ENCODE measurements at places on chromosomes 2 and 18.

- DNase-seq, result no peak
These were observed 129.7 kb upstream of the TNP1 start for GRCh38 chr2:216989340-216990129.

GRCh38 chr2:70923378-70924015 lies 12.2 kb upstream of the ATP6V1B1 start:
- no peak for DNase-seq

GRCh38 chr2:16326711-16327300 lies 338.8 kb downstream of the CYRIA start:
- no peak for DNase-seq

- no peak for DNase-seq
These were observed 34.4 kb upstream of the DARS1 start for GRCh38 chr2:136019825-136020224.

GRCh38 chr18:13660510-13660909 lies 65.8 kb downstream of the FAM210A start:
- DNase-seq, result no peak

- no peak for DNase-seq
These were observed 25.9 kb upstream of the RAPGEF4 start for GRCh38 chr2:172709566-172710291.

DNA sequence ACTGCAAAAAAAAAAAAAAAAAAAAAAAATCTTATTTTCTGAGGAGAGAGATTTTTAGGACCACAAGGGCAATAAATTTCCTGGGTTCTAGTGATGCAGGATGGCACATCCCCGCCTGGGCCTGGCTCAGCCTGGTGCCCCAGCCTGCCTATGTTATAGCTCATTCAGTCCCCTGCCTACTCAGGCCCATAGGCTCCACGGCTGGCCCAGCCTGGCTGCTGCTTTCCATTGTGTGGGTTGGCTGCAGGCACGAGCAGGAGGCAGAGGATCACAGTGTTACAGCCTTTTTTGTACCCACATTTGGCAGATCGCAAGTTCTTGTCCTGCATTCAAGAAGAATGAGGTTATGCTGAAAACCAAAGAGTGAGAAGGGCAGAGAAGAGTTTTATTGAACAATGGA lies 2.8 kb upstream of the SULT6B1 start:
- no peak for DNase-seq

DNA sequence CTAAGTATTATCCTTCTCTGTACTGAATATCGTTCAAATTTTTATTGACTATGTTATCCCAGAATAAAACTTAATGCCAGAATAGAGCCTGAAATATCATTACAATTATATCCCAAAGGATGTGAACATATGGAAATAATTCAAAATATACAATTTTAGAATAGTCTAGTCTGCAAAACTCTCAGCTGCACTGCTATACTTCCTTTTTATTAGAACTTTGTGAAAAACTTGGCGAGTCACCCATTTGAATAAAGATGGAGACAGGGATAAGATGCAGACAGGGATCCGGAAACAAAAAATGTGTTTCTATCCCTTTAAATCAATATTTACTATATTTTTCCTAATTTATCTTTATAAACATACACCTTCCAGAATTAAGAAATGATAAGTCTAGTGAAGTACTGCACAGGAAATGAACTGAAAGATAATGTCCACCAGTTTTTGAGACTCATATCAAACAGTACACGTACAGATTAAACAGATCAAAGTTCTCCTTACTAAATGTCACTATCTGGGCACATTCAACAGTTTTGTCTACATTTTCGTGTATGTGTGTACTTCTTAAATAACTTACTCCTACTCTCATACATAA lies 107.8 kb downstream of the MEP1B start:
- DNase-seq, result no peak

GRCh38 chr2:140701726-140702125 lies 1429.1 kb downstream of the LRP1B start:
- no peak for DNase-seq

- DNase-seq, result no peak
These were observed 8.9 kb upstream of the LRRFIP1 start for GRCh38 chr2:237618449-237618848.

DNA sequence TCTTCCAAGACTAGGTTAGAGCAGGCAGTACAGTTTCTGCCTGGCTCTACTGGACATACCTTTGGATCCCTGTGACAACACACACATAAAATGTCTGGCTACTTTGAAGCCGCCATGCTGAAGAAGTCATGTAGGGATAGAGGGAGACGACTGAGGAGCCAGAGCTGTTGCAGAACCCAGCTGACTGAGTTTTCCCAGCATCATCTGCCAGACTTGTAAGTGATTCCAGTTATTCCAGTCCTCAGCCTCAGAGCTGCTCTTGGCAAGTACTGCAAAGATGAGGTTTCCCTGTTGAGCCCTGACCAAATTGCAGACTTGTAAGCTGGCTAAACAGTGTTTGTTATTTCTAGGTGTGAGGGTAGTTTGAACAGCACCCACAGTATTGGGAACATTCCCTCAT lies 31.5 kb upstream of the TSPYL6 start:
- DNase-seq, result no peak

DNA sequence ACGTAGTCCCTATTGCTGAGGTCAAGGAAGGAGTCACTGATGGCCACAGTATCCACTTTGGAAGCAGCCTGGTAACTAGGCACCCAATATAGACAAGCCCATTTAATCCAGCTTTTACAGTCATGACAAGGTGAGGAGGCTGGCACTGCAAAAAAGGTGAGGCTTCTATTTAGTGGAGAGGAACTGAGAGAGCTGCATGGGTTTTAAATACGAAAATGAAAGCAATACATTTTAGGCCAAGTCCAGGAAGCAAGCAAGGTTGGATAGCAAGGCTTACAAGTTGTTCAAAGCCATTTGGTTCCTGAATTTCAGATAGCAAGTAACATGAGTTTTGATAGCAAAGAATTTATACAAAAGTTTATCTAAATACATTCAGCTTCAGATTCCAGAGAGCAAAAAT lies 80.4 kb downstream of the SGPP2 start:
- DNase-seq, result no peak

- DNase-seq, result no peak
These were observed 27.5 kb upstream of the C18orf32 start for GRCh38 chr18:49514577-49514976.

GRCh38 chr2:65294701-65295100 lies 67.1 kb downstream of the ACTR2 start:
- no peak for DNase-seq

DNA sequence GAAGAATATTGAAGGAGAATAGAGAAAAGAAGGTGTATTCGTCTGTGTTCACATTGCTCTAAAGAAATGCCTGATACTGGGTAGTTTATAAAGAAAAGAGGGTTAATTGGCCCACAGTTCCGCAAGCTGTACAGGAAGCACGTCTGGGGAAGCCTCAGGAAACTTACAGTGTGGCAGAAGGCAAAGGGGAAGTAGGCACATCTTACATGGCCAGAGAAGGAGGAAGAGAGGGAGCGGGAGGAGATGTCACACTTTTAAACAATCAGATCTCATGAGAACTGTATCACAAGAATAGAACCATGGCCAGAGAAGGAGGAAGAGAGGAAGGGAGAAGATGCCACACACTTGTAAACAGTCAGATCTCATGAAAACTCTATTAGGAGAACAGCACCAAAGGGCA lies 159.6 kb upstream of the TPO start:
- DNase-seq, result no peak

- DNase-seq, result no peak
These were observed 295.9 kb upstream of the EPAS1 start for GRCh38 chr2:46001290-46001689.

DNA sequence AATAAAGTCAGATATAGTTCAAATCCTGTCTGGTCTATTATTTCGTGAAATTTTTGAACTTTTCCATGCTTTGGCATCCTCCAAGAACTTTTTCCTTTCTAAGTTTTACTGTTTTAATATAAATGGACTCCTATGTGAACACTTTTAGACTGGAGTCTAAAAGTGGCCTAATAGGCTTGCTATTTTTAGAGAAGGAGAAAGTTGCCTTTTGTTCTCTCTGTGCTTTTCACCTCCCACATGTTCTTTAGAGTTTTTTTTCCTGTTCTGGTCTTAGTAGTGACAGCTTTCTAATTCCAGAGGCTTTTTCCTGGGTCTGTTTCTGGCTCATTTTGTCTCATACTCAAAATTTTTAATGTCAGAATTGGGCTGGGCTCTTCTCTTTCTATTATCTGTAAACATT lies 72.2 kb downstream of the ADAM23 start:
- no peak for DNase-seq

GRCh38 chr2:172241222-172241621 lies 138.5 kb upstream of the DLX2 start:
- DNase-seq, result no peak

GRCh38 chr18:74429096-74429495 lies 28.0 kb downstream of the DIPK1C start:
- DNase-seq, result no peak

DNA sequence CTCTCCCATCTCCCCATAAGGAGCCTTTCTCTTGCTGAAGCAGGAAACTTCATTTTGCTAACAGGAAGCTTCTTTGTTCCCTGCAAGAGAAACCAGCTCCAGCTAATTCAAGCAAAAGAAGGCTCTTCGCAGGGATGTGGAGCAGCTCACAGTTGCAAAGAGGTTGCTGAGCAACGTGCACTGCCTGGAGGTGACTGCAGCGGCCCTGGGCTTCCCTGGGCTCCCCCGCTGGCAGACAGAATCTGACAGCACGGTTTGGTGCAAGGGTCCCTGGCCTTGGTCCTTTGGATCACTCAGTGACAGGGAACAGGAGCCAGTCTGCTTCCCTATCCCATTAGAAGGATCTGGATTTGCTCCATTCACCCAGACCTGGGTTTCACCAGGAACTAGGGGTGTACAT lies 25.8 kb downstream of the GPR55 start:
- no peak for DNase-seq

GRCh38 chr2:109009920-109010610 lies 21.0 kb upstream of the EDAR start:
- no peak for DNase-seq

- no peak for DNase-seq
These were observed 4.8 kb downstream of the ITGA4 start for GRCh38 chr2:181462033-181462432.

- no peak for DNase-seq
These were observed 501.5 kb downstream of the NR4A2 start for GRCh38 chr2:155830817-155831579.

GRCh38 chr18:55981712-55982475 lies 393.9 kb upstream of the TCF4 start:
- DNase-seq, result no peak

DNA sequence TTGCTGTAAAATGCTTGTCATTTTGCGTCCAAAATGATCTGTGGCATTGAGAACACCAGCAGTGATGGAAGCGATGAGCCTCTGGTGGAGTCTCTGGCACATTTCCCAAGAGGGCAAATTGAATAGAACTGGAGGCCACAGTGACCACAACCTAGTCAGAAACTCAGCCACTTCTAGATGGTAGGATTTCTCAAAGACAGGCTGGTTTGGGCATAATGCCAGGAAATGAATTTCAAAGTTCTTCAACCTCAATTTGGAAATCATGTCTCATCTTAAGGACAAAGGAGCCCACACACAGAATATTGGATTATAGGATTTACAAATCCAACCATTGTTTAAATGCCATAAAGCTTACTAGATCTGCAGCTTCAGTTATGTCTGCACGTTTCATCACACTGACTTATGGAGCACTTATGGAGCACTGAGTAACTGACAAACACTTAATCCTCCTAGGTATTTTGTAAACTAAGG lies 132.1 kb downstream of the COL6A3 start:
- no peak for DNase-seq

GRCh38 chr2:128639693-128640092 lies 321.0 kb upstream of the HS6ST1 start:
- DNase-seq, result no peak

DNA sequence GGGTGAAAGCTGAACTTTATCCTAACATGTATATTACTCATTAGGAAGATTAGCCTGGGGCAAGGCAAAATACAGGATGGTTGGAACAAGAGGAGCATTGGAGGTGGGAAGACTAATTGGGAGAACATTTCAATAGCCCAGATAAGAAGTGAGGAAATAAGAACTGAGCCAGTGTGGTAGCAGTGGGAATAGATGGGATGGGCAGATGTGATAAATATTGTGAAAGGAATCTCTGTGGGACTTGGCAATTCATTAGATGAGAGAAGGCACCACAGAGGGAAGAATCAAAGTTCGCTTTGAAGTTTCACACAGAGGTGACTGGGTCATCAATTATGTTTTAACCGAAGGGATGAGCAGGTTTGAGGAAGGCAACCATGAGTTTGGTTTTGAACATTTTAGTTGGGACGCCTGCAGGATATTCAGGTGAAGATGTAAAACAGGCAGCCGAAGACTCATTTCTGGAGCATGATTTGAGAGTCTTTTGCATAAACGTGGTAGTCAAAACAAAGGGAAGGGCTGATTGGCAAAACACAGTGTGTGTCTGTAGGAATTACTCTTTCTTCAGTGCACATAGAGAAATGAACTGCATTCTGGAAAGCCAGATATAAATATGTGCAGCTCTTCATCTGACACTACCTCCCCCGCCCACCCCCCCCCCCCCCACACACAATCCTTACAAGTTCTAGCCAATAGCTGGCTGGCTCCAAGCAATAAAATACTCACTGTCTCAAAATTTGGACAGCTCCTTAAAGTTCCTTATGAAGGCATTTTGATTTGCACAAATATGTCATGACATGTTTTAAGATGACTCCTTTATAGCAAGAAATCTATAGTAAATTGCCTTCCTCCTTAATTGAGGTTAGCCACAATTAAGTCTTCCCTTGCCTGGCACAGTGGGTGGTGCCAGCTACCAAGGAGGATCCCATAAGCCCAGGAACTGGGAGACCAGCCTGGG lies 1.9 kb upstream of the SLC1A4 start:
- no peak for DNase-seq

- DNase-seq, result no peak
These were observed 146.1 kb upstream of the SATB2 start for GRCh38 chr2:199603721-199604291.

DNA sequence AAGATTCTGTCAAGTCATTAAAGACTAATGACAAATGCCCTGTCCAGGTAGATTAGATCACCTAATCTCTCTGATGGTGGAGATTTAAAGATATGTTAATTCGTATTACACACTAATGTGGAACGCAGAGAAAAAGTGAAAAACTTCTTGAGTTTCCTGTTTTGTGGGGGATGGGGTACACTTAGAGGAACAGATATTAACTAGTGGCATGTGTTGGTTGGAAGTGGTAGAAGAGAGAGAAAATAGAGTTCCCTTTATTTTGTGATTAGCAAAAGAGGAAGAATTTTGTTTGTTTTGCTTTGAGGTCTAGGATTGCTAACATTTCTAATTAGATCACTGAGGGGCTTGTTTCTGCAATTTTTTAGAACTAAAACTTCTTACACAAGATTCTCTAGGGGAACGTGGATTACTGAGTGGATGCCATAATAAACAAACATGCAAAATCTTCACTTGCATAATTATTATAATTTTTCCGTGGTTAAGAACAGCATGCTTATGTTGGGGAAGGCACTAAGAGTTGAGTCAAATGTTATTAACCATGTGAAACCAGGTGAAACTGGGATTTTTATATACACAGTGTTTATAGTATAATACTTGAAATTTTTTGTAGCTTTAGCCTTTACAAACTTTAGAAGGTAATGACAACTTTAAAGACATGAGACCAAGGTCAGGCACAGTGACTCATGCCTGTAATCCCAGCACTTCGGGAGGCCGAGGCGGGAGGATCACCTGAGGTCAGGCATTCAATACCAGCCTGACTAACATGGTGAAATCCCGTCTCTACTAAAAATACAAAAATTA lies 97.4 kb upstream of the STK17B start:
- DNase-seq, result no peak

All from activated T-cell treated with anti-CD3 and anti-CD28 coated beads for 1 hour (primary cell).